C1 segment of cervical spinal cord (tissue), 14 donors: ENCODE measurements at places on chromosomes 12 and 14.

GRCh38 chr12:93426412-93426805 lies 15.3 kb downstream of the UBE2N start:
- DNase-seq = no peak

GRCh38 chr12:117261247-117261646 lies 71.0 kb upstream of the FBXO21 start:
- DNase-seq = no peak

- DNase-seq = no peak
Measured at GRCh38 chr12:77609016-77609415, 221.7 kb upstream of the NAV3 start.

GRCh38 chr14:79383031-79383430 lies 828.3 kb downstream of the DIO2 start:
- no peak for DNase-seq

GRCh38 chr12:57470970-57471656 lies 8.6 kb downstream of the ARHGAP9 start:
- DNase-seq = no peak

DNA sequence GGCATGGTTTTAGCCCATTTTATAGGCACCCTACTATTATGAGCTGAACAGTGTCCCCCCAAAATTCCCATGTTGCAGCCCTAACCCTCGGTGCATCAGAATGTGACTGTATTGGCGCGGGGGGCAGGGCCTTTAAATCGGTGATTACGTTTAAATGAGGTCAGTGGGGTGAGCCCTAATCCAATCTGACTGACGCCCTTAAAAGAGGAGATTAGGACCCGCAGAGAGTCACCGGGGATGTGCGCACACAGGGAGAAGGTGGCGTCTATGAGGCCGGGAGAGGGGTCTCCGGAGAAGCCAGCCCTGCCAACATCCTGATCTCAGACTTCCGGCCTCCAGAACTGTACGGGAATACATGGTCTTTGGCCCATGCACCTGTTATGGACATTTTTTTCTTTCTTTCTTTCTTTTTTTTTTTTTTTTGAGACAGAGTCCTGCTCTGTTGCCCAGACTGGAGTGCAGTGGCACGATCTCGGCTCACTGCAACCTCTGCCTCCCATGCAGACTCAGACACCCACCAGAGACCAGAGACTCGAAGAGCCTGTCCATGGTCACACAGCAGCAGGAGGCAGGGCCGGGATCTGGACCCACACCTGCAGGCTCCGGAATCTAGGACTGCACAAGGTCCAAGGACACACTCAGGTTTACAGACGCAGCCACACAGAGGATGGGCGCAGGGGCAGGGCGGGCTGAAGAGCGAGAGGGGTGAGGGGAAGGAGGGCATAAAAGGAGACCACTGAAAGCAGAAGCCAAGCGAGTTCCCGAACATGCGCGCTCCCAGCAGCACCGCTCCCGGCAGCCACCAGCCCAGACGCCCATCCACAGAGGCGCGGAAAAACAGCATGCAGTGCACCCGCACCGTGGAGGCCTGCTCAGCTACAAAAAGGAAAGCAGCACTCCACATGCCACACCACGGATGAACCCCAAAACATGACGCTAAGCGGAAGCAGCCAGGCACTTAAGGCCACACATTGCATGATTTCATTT lies 19.0 kb downstream of the SCARB1 start:
- no peak for DNase-seq
